AG09309 (cell line): ENCODE measurements at places on chromosomes 2 and 18.

DNA sequence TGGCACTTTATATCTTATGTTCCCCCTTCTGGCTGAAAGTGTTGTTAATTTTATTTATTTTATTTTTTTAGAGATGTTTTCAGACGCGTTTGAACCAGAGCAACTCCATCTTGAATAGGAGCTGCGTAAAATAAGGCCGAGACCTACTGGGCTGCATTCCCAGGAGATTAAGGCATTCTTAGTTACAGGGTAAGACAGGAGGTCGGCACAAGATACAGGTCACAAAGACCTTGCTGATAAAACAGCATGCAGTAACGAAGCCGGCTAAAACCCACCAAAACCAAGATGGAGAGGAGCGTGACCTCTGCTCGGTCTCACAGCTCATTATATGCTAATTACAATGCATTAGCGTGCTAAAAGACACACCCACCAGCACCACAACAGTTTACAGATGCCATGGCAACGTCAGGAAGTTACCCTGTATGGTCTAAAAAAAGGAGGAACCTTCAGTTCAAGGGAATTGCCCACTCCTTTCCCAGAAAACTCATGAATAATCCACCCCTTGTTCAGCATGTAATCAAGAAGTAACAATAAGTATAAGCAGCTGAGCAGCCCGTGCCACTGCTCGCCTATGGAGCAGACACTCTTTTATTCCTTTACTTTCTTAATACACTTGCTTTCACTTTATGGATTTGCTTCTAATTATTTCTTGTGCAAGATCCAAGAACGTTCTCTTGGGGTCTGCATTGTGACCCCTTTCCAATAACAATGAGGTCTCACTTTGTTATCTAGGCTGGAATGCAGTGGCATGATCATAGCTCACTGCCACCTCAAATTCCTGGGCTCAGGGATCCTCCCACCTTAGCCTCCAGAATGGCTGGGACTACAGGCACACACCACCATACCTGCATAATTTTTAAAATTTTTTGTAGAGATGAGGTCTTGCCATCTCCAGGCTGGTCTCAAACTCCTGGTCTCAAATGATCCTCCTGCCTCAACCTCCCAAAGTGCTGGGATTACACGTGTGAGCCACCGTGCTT is 55.9 kb downstream of the CACNB4 start:
- DNase-seq: no peak

- no peak for DNase-seq
These were observed 144.2 kb upstream of the PKDCC start for GRCh38 chr2:41903474-41904135.

- DNase-seq: no peak
These were observed 224.1 kb upstream of the CCDC150 start for GRCh38 chr2:196415384-196415783.

DNA sequence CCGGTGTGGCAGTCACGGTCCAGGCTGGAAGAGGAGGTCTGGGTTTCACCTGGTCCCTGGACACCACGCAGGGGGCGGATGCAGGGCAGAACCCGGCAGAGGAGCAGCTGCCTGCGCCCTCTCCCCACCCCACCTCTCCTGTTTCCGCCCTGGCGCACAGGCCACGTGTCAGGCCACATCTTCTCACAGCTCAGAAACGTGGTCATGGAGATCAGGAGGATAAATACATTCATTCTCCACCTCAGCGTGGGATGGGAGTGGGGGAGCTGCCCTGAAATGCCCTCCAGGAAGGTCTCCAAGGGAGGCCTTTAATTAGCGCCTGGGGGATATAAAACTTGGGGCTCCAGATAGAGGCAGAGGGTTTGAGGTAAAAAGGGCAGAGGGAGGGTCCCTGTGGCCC is 142.0 kb downstream of the KCTD1 start:
- DNase-seq: no peak

DNA sequence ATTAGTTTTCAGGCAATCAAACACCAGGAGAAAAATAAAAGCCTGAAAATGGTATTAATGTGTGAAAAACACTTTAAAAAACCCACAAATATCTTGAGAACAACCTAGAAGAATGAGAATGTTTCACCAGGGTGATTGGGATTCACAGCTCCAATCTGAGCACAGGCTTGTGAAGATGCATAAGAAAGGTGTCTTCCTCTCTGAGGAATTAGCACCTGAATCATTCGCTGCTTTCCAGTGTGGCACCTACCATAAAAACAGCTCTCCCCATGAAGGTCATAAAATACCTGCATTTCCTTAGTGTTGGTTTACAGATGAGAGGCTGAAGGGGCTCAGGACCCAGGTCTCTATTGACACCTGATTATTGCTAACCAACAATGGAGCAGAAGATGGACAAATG is 499.7 kb upstream of the KLHL29 start:
- no peak for DNase-seq

GRCh38 chr2:127194447-127194846 is 25.7 kb downstream of the CYP27C1 start:
- no peak for DNase-seq

DNA sequence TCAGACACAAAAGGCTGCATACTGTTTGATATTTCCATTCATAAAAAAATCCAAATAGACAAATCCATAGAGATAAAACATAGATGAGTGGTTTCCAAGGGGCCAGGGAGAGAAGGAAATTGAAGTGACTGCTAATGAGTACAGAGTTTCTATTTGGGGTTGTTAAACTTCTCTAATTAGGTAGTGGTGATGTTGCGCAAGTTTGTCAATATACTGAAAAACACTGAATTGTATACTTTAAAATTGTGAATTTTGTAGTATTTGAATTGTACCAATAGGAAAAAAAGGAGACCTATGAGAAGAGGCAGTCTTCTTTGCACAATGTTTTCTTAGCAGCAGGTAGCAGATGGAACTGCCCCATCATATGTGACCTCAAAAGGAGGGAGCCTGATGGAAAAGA is 71.1 kb downstream of the SCN9A start:
- DNase-seq: no peak

DNA sequence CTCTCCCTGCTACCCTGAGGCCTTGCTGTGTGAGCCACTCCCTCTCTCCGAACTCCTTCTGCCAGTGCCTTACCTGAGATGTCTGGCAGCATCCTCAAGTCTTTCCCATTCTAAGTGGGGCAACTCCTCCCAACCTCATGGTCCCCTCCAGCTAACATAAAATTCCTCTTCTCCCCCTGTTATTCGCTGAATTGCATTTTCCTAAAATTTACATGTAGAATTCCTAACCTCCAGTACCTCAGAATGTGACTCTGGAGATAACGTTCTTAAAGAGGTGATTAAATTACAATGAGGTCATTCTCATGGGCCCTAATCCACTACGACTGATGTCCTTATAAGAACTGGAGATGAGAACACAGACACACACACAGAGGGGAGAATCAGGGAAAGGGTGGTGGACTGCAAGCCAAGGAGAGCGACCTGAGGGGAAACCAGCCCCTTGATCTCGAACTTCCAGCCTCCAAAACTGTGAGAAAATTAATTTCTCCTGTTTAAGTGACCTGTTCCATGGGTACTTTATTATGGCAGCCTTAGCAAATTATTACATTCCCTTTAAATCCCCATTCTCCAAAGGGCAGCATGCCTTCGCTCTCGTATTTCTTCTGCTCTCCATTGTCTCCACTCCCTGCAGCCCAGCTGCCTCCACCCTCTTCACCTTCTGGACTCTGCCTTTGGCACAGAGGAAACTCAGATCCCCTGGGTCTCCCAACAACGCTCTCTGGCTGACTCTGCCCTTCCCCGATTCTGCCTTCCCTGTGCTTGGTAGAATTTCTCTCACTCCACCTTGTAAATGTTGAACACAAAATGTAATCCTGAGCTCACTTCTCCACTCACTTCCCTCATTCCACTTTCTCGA is 70.5 kb downstream of the TGIF1 start:
- no peak for DNase-seq

DNA sequence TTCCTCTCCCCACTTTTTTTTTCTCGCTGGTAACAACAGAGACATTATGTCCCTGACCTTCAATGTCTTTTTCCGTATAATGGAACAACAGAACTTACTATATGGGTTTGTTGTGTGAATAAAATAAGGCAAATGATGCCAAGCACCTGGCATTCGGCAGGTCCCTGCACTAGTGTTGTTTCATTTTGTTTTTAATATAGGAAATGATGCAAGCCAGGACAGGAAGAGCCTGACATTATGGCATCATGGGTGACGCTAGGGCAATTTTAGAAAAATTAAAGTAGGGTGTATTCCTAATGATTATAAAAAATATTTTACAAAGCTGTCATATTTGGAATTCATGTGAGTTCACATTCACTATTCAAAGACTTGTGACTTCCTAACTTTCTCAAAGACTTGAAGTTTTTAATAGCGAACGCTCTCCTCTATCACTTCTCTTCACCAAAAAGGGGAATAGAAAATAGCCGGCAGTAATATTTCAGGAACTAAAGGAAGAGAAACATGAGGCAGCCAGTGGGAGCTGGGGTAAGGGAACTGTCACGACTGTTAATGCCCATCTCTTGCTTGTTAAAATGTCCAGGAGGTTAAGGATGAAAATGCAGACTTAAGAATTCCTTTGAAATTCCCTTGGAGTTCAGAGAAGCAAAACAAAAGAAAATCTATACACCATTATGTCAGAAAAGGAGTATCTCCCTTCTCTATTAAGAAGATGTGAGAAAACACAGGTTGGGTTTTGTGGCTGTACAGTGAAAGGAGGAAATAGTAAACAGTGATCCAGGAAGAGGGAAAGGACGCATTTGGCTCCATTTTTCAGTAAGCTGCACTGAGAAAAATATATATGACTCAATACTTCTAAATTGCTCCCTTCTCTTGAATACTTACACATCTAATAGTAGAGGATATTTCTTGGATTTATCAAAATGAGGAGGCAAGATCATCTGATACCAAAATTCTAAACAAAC is 60.2 kb downstream of the DPP4 start:
- no peak for DNase-seq

GRCh38 chr2:64359171-64359891 is 94.6 kb upstream of the LGALSL start:
- no peak for DNase-seq

DNA sequence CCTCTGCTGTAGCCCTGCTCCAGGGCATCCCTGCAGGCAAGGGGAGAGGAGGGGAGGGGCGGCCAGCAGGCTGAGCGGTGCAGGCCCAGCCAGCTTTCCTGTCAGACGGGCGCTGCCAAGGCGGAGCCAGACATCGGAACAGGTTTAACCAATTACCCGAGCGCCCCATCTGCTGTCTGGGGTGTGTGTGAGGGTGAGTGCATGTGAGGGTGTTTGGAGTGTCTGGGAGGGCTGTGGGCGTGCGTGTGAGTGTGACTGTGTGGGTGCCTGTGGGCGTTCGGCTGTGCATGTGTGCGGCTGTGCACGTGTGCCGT is 20.0 kb downstream of the EMX1 start:
- DNase-seq: no peak

- no peak for DNase-seq
These were observed 136.1 kb upstream of the CHAC2 start for GRCh38 chr2:53631313-53632125.

DNA sequence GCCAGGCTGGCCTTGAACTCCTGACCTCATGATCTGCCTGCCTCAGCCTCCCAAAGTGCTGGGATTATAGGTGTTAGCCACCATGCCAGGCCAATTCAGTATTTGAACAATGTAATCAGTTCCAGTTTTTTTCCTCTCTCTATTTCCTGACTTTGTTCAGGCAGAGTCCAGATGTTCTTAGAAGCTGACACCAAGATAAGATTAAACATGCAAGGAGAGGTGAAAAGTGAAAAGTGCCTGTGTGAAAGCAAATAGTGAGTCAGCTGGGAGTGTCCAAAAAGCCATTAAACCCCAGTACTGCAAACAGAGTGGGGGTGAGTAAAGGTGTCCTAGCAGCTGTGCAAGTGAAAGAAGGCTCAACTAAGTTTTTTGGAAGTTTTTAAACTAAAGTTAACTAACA is 231.5 kb downstream of the PTH2R start:
- no peak for DNase-seq

- DNase-seq: no peak
These were observed 136.5 kb downstream of the DSEL start for GRCh38 chr18:67379981-67380380.

GRCh38 chr2:156098506-156098905 is 234.0 kb downstream of the NR4A2 start:
- no peak for DNase-seq
